Transverse colon (tissue), 4 donors: ENCODE measurements at places on chromosomes 5 and 9. TPM values are rescaled to one million over a fixed set of nuclear protein-coding genes. Genes with fewer than 3 reads are reported as not detected.

- DNase-seq = peak; percentile 71
Observed at GRCh38 chr9:117704024-117704575, at the start of gene TLR4. Gene TLR4 (plus strand): TSS chr9:117704403. CDS start chr9:117704473, 70 bp downstream.

- DNase-seq = peak; percentile 86
Observed at GRCh38 chr9:127919253-127919815, 2.5 kb upstream of the ST6GALNAC4 start.

- DNase-seq = no peak
Observed at GRCh38 chr9:14191512-14191911, 122.4 kb downstream of the NFIB start.

DNA sequence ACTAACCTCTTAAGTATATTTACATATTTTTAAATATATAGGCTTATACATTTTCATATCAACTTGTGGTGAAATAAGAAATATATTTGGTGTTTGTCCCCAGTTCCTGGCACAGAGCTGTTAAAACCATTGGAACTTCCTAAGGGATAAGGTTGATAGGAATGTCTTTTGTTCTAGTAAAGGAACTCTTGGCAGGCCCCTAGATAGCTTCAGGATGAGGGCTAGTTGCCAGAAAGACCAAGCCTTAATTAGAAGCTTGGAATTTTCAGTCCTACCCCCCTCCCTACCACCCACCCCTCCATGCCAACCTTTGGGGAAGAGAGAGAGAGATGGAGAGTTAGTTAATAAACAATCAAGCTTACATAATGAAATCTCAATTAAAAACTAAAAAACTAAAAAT is 638.6 kb upstream of the ACO1 start:
- DNase-seq = no peak

DNA sequence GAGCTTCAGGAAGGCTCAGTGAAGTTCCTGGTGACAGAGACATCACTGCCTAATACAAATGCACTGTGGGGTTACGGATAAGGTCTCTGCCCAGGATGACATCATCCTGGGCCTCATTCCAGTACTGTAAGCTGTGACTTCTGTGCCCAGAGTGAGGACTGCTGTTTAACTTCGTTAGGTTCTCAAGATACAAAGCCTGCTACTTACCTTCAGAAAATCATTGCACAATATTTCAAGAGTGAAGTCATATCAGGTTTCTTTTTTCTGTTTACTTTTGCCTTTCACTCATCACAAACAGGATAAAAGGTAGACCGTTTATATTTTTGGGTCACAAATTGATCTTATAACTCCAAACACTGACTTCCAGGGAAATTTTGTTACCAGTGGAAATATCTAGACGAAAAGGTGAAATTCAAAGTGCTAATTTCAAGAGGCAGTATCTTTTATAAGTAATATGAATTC is 241.2 kb downstream of the PIK3R1 start:
- DNase-seq = peak; percentile 25

DNA sequence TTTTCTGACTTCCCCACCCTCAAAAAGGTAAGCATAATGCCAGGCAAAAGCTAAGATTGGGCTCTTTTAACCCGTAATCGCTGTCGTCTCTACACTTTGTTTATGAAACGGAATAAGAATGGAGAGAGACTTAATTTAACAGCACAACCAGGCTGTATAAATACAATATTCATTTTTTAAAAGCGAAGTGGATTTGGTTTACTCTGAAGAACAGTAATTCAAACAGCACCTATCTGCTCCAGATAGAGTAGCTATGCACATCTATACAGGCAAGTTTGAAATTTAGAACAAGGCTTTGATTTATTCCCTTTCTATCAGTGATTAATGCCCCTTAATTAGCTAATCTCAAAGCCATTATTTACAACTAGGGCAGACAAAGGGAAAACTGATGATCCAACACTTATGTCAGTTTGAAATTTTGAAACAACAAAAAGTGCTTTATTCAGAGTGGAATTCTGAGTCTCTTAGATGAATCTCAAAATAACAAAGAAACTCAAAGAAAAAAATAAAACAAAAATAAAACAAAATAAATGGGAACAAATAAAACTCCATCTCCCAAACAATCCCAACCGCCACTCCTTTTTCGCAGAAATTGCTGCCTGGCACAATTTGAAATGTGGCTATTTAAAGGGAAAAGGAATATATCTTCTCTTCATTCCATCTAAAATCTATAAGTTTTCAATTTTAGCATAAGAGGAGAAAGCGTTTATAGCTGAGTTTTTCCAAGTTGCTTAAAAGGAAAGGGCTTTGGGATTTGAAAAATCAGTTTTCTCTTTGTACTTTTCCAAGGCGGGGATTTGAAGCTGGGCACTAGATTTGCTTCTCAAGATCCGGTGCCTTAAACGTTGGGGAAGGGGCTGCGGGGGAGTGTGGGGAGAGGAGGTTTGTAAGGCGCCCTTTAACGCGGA is 298.6 kb downstream of the PARP8 start:
- DNase-seq = no peak

GRCh38 chr5:128197896-128198522 is 114.4 kb downstream of the SLC12A2 start:
- no peak for DNase-seq

DNA sequence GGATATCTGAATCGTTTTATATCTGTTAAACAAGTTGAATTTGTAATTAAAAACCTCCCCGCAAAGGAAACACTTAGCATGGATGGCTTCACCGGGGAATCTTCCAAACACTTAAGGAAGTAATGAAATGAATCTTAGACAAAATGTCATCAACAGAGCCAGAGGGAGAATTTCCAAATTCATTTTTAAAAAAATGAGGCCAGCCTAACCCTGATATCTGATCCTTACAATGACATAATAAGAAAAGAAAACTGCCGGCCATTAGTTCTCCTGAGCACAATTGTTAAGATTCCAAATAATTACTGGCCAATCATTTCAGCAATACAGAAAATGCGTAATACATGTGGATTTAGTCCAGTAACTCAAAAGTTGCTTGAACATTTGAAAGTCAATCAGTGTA is 6.1 kb upstream of the KIF12 start:
- no peak for DNase-seq

GRCh38 chr5:178542455-178542854 is 47.7 kb downstream of the COL23A1 start:
- no peak for DNase-seq

DNA sequence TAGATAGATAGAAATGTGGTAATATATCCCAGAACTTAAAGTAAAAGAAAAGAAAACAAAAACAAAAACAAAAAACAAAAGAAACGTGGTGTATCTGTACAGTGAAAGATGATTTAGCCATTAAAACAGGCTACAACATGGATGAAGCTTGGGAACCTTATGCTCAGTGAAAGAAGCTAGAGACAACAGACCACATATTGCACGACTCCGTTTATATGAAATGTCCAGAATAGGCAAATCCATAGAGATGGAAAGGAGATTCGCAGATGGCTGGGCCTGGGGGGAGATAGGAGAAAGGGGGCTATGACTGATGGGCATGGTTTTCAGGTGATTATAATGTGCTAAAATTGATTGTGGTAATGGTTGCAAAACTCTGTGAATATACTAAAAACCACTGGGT is 86.6 kb downstream of the ROR2 start:
- no peak for DNase-seq

- no peak for DNase-seq
Observed at GRCh38 chr5:170143710-170144109, 38.0 kb downstream of the FOXI1 start.

- DNase-seq = no peak
Observed at GRCh38 chr5:112355058-112355685, 63.9 kb downstream of the EPB41L4A start.

DNA sequence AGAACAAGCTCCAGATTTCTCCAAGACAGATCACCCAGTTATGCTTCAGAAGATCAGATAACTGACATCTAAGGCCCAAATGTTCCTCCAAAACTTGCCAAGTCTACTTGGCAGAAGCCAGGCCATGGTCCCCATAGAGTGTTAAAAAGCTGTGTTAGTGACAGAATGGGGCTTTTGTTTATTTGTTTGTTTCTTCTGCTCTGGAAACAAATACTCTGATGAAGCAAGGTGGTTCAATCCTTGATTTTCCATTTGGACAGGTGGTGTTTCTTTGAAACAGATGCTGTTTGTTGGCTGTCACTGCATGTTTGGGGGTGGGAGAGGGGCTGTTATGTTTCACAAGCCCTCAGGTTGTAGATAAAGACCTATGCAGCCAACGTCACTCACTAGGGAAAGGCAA is 264.0 kb downstream of the FAM114A2 start:
- no peak for DNase-seq

GRCh38 chr5:132114150-132115121 is 40.8 kb downstream of the CSF2 start:
- no peak for DNase-seq

DNA sequence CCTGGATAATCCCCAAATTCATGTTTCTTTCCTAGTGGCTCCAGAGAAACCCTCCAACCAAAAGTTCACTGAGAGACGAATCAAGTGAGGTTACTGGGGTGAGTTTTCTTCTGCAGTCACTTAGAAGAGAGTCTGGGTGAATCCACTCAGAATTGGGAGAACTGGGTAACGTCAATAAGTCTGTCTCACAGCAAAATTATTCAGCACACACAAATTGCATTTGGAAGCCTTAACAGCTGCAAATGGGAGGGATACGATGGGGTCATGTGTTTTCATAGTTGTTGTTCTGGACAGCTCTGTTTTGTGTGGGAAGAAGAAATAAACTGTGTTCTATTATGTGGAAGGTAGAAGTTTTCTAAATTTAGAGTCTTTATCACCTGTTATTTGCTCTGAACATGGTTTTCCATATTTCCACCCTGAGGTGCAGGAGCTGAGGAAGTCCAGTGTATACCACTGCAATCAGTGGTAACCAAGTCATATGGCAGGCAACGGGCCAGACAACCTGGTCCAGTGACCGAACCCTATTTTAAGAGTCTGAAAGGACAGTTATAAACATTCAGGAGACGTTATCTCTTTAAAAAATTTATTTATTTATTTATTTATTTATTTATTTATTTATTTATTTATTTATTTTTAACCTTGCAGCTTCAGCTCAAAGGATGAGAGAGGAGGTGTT is 21.9 kb downstream of the MARCHF3 start:
- no peak for DNase-seq

DNA sequence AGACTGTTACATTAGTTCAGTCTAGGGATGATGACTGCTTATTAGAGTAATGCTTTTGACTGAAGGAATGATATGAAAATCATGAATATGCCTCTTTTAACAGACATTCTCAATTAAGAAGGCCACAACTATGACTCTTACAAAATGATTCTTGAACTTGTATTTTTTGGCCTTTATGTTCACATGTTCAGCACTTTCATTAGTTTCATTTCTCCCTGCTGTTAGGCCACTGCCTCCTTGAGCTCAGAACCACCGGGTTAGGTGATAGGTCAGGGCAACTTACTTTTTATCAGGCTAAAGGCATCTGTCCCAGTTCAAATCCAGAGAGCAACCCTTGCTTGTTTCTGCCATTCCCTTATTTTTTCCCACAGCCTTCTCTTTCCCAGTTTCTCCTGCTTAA is 235.2 kb upstream of the ELL2 start:
- DNase-seq = no peak

GRCh38 chr5:100852988-100853449 is 50.1 kb downstream of the ST8SIA4 start:
- DNase-seq = no peak

DNA sequence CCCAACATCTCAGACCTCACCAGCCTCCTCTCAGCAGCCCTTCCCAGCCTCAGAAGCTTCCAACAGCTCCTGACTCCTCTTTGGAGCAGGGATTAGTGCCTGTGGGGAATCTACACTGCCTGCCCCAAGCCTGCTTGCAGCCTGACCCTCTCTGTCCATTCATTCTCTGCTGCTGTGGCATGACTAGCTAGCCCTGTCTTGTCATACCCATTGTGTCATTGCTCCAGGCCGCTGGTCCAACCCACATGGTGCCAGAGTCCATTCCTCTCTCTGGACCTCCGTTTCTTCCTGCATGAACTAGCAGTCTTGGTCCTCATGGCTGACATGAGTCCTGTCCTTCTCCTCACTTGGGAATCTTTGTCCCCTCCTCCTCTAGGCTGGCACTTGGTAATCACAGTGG is 12.8 kb upstream of the RXRA start:
- no peak for DNase-seq

- DNase-seq = no peak
Observed at GRCh38 chr9:110807956-110808598, 139.5 kb downstream of the MUSK start.

DNA sequence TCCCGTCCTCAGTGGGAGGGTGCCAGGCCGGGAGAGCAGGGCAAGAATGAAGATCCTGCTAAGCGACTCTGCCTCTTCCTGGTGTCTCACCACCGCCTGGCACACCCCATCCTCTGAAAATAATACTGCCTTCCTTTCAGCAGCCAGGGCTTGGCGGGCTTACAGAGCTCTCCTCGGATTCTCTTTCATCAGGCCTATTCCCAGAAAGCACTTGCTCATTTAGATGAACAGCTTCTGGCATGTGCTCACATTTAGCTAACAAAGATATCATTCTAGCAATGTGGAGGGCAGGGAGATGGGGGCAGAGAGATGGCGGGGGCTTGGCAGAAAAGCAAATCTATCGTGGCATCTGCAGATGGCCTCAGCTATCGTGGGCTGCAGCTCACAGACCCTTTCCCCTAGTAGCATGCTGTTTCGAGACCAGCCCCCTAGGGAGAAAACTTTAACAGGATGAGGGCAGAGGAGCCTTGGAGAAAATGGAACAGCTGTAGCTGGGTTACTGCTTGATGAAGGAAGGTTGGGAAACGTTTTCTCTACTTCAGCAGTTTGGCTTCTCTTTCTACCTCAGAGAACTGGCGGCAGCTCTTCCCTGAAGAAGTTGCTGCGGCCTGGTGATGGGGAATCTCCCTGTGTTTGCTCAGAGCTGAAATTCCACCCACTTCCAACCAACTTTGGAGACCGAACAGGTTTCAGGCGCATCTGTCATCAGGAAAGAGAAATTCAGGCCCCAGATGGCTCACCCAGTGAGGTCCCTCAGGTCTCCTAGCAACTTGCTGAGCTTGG is 102.1 kb downstream of the TMEM174 start:
- no peak for DNase-seq

DNA sequence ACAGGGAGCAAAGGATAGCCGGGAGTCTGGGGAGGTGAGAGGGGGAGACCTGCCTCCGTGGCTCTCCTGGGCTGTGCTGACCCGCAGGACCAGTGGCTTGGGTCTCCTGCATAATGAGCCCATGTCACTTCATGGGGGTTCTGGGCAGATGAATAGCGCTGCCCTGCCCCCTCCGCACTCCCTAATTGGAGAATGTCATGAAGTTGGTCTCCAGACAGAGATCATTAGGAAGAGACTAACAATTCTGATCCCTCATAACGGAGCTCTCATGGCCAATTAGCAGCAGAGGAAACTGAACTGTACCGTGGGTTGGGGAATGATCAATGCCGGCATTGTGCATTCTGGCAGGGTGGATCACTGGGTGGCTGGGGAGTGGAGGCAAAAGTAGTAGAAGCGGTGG is 186.1 kb downstream of the FSTL4 start:
- no peak for DNase-seq

Gene MARVELD2
- total RNA-seq = 14.7 TPM

Gene GPR21
- total RNA-seq = not detected

Gene KIF20A
- total RNA-seq = 1.9 TPM

Gene SLC34A3
- total RNA-seq = not detected
